ENCODE measurements at places on chromosomes 6 and 20. TPM values are rescaled to one million over a fixed set of nuclear protein-coding genes. Genes with fewer than 3 reads are reported as not detected.

The PRR18 gene
- total RNA-seq: 0.93 TPM

The NEDD9 gene
- total RNA-seq: 13.6 TPM

The HLA-DOA gene
- total RNA-seq: 5.6 TPM

The MOCS1 gene
- 17.5 TPM for total RNA-seq

The ADAM33 gene
- 0.47 TPM for total RNA-seq

The LPIN3 gene
- 18.4 TPM for total RNA-seq

The C6orf15 gene
- total RNA-seq: not detected

The MYLK4 gene
- 0.60 TPM for total RNA-seq

The PPARD gene
- 14.0 TPM for total RNA-seq

The GSTA3 gene
- not detected for total RNA-seq

The CCR6 gene
- total RNA-seq: not detected

The CALHM5 gene
- 0.09 TPM for total RNA-seq

The KHDRBS2 gene
- 9.7 TPM for total RNA-seq

The MYMX gene
- total RNA-seq: not detected

The KHDC1L gene
- not detected for total RNA-seq

The RSPH9 gene
- 0.31 TPM for total RNA-seq

The COL11A2 gene
- 4.3 TPM for total RNA-seq

The MAP7 gene
- total RNA-seq: 101 TPM

The WFDC2 gene
- total RNA-seq: 188 TPM

The CALHM4 gene
- not detected for total RNA-seq

The SAPCD1 gene
- 11.9 TPM for total RNA-seq

The LY6G6D gene
- total RNA-seq: not detected

The NFKBIE gene
- total RNA-seq: 7.1 TPM

The PTK6 gene
- 0.29 TPM for total RNA-seq

The KIF25 gene
- total RNA-seq: not detected

The C20orf141 gene
- not detected for total RNA-seq

The ZKSCAN8 gene
- 47.6 TPM for total RNA-seq

The SULF2 gene
- total RNA-seq: 104 TPM

The SUMO4 gene
- 3.6 TPM for total RNA-seq

The PLG gene
- 1.9 TPM for total RNA-seq

The C20orf202 gene
- 0.26 TPM for total RNA-seq

The FGD2 gene
- not detected for total RNA-seq

The TINAG gene
- not detected for total RNA-seq

The ZBTB12 gene
- 47.1 TPM for total RNA-seq

The LKAAEAR1 gene
- total RNA-seq: not detected

The BCAS4 gene
- 8.5 TPM for total RNA-seq

The BMP5 gene
- total RNA-seq: 1.7 TPM

The GGTLC1 gene
- total RNA-seq: not detected

The APCDD1L gene
- not detected for total RNA-seq

The RAET1L gene
- total RNA-seq: not detected

The PNPLA1 gene
- not detected for total RNA-seq

The BMP6 gene
- 3.4 TPM for total RNA-seq

The DLGAP4 gene
- total RNA-seq: 109 TPM

The HLA-A gene
- 198 TPM for total RNA-seq

Measured in progenitor cell of endocrine pancreas (in vitro differentiated cells).